ENCODE measurements at places on chromosomes 7 and 10. TPM values are rescaled to one million over a fixed set of nuclear protein-coding genes. Genes with fewer than 3 reads are reported as not detected.

UFSP1 gene
- total RNA-seq, result 4.0 TPM

TRPV5 gene
- not detected for total RNA-seq

MORN4 gene
- 6.4 TPM for total RNA-seq

PRLHR gene
- not detected for total RNA-seq

FRAT2 gene
- 7.0 TPM for total RNA-seq

CTNNA3 gene
- total RNA-seq, result not detected

PPP1R17 gene
- total RNA-seq, result not detected

GSTO2 gene
- total RNA-seq, result 1.9 TPM

APBB1IP gene
- total RNA-seq, result 5.0 TPM

TRIM56 gene
- total RNA-seq, result 9.8 TPM

Data from A549 treated with dexamethasone at 1 μM for 4 hours (cell line).